GM20000 (cell line): ENCODE measurements at places on chromosomes 4 and X.
A peak's percentile ranks its signal among the peaks of the same experiment; 100 is the strongest.

- no peak for DNase-seq
Observed at GRCh38 chrX:24023972-24024669, 2.9 kb downstream of the KLHL15 start.

DNA sequence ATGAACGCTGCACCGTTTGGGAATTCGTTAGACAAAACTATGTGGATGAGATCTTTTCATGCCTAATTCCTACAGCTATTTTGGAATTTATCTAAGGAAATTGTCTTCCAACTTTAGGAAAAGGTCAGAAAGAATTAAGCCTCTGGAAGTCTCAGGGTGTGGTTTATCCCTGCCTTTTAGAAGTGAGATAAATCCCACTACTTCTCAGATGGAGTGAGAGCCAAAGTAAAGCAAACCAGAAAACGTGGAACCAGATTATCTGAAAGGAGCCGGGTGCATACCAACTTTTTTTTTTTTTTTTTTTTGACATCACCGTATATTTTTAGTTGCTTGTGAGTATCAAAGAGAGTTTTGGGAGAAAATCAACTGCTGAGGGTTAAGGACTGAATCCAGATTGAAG lies 79.6 kb downstream of the VCX2 start:
- DNase-seq = no peak

DNA sequence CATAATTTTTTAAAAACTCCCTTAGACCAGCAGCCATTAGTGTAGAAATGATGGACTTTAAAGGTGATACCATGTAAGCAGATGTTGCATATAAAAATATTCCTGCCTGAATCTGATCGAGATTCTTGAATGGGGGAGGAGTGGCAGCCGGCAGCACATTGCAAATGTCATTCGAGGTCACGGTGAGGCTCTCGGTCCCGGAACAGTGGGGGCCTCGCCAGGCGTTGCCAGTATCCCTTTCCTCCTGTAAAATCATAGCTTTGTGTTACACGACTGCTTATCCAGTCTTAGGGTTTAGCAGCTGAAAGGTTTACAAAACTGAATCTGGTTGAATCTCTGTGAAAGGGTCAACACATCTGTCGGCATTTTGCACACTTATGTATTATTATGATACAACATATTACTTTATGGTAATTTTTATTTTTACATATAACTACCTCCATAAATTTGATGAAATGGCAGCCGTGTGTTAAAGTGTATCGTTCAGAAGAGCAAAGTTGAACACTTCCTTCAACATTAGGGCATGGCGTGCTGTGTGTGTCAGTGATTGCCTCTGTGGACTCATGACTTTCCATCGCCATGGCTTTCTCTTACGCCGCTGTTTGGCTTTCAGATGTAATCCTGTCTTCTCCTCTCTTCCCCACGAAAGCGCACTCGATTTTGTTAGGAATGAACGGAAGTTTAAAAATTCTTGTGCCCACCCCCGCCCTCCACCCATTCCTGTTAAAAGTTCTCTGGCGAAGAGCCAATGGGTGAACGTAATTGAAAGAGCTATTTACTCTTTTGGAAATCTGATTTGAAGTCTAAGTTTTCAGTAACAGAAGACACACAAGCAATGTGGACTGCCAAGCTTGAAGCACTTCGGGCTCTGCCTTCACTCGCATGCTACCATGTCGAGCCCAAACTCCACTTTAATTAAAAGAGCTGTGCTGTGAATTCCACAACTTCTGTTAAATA lies 114.8 kb downstream of the STOX2 start:
- no peak for DNase-seq

- DNase-seq = peak; percentile 7
Observed at GRCh38 chrX:108736509-108737479, at the start of gene IRS4. Gene IRS4 (minus strand): TSS chrX:108736563.

- DNase-seq = peak; percentile 17
Observed at GRCh38 chr4:185566425-185566824, 31.1 kb upstream of the PDLIM3 start.

- DNase-seq = peak; percentile 38
Observed at GRCh38 chrX:134388161-134389109, 71.5 kb upstream of the HPRT1 start.

DNA sequence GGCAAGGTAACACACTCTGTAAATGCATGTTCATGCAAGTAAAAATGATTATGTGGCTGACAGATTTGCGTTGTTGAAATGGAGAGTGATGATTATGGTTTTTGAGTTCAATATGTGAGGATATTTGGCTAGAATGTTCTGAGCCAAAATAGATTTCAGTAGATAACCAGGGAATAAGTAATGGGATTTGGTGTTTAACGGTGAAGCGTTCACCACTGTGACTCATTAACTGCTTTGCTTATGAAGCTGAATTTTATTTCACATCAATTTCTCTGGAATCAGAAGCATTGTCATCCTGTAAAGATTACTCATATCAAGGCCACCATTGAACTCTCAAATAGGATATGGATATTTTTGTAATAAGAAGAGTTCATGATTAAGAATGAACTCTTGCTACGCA lies 11.7 kb downstream of the AFP start:
- DNase-seq = no peak

- no peak for DNase-seq
Observed at GRCh38 chr4:189828081-189828697, 112.5 kb upstream of the FRG1 start.
